Stimulated activated CD8-positive, alpha-beta memory T cell treated with anti-CD3 and anti-CD28 coated beads, Interleukin-4, amount 100 ng/mL, for 1 hour (primary cell): ENCODE measurements at places on chromosomes 1 and 21.

DNA sequence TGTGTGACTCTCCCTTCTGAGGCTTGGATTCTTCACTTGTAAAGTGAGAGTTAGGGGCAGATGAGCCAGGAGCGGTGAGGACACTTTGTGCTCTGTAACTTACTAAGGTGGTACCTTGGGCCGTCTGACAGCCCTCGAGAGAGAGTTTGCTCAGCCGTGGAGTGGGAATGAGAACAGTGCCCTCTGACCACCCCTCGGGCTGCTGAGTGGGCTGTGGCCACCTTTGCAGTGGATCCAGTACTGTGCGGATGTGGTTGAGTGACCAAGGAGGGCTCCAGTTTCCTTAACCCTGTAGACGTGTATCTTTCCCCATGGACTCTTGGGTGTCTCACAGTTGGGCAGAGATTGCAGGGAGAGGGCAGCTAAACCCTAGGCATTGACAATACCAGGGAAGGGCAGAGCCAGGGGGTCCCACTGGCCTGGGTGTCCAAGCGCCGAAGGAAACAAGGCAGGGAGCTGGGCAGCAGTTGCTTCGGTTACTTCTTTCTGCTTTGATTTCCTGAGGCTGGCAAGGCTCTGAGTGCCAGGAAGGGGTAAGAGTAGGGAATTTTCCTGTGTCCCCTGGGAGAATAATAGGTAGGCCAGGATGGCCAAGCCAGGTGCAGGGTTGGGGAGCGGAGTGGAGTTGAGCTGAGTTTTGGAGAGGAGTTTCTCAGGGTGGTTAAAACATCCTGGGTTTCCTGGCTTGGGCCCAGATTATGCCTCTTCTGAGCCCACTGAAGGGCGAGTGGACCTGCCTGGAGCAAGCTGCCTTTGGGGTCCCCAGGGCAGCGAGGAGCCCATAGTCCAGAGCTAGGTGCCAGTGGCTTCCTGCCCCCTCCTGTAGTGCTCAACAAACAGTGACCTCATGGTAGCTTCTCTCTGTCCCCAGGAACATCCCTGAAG is 27.6 kb downstream of the HMGCS2 start:
- DNase-seq = no peak

DNA sequence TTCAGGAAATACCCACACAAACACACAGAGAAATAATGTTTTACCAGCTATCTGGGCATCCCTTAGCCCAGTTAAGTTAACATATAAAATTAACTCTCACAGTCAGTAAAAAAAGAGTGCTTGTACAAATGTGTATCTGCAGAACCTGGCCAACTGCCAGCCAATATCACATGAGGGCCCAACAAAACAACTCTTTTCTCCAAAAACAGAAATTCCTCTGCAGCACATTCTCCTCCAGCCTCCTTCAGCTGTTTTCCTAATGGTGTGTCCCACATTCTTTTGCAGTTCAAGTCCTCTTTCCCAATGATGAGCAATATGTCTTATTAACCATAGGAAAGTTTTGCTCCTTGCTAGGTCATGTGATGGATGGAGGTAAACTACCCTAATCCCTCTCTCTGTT is 75.5 kb downstream of the LRRC7 start:
- no peak for DNase-seq

DNA sequence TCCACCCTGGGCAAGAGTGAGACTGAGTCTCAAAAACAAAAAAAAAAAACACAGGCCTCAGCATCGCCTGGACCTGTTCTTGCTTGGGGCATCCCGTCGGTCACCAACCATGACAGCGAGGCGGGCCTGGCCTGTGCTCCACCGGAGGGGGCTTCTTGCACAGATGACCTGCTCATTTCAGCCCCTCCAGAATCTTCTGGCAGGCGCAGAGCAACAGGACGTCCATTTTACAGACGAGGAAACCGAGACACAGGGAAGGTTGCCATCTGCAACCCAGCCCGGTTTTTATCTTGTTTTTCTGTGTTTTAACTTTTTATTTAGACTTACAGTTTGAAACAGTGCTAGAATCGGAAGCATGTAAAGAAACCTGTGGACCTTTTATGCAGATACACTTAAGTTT is 918 bp downstream of the CSTB start:
- no peak for DNase-seq

DNA sequence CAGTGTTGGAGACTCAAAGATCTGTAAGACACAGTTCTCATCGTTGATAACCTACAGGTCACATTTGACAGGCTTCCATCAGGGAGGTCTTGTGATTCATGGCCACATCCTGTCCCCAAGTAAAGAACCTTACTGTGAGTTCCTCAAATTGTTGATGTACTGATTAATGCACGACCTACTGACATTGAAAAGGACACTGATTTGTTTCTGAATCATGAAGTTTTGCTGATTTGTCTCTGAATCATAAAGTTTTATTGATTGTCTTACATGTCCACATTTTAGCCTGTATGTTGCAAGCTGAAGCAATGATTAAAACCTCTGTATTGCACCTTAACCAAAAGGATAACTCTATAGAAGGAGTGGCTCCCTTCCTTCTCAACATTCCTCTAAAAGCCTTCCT is 476.3 kb upstream of the RUNX1 start:
- DNase-seq = no peak

GRCh38 chr1:53431805-53432565 is 27.2 kb upstream of the DMRTB1 start:
- no peak for DNase-seq

DNA sequence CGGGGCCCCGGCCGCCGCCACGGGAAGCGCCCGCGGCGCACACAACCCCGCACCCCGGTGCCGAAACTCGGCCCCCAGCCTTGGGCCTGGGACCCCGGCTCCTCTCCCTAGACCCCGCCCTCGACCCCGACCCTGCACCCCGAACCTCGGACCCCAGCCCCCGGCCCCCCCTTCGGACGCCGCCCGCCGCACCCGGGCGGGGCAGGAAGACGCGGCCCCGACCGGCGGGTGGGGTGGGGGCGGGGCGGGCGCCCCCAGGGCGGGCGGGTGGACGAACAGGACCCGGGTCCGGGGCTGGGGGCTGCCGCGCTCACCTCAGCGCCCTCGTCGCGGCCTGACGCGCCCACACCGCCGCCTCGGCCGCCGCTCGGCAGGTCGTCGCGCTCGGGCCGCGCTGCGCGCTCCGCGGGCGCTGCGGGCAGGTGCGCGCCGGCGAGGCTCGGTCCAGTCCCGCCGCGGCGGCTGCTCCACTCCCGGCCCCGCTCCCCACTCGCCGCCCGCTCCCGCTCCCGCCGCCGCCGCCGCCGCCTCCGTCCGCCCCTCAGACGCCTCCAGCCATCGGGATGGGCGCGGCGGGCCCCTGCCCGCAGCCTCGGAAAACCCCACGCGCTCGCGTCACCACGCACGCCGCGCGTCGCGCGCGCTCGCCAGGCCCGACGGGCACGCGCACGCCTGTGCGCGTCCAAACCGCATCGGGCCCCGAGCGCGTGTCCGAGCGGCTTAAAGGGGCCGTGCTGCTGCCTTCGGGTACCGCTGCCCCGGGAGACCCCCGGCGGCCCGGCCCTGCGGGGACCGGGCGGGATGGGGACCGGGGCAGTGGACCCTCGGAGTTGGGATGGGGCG is at the start of gene GNB1:
TSS of gene GNB1 (minus strand) at position 582 of the 843 bp plus-strand sequence. CDS start 65,634 bp downstream, outside the sequence.
- peak; percentile 72 for DNase-seq

- DNase-seq = no peak
Observed at GRCh38 chr1:170309389-170310013, 163.7 kb downstream of the NTMT2 start.

DNA sequence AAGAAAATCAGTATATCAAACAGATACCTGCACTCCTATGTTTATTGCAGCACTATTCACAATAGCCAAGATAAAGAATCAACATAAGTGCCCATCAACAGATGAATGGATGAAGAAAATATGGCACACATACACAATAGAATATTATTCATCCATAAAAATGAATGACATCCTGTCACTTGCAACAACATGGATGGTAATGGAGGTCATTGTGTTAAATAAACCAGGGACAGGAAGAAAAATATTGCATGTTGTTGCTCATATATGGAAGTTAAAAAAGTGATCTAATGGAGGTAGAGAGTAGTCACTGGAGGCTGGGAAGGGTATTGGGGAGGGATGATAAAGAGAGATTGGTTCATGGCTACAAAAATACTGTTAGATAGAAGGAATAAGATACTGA is 65.4 kb upstream of the CR2 start:
- DNase-seq = no peak

GRCh38 chr1:195472291-195472690 is 1135.9 kb downstream of the KCNT2 start:
- DNase-seq = no peak

DNA sequence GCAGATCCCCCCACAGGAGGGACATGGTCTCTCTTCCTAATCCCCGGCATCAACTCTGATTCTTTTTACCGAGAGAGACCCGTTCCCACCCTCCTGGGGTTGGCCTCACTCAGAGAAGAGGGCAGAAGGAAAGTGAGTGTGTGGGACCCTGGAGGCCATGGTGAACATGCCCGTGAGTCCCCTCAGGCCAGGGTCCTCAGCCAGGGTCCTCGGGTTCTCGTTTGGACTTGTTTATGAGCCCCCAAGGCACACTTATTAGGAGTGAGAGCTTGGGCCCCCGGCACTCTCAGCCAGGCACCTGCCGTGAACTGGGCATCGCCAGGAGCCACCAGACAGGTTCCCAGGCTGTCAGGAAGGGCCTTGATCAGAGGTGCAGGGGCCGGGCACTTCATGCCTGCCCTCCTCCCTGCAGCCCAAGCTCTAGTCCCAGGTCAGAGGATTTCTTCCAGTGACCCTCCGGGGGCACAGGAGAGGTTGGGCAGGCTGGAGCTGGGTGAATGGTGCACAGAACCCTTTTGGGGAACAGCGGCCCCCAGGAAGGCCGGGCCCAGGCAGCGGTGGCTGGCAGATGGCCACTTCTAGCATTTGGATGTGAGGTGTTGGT is 122.6 kb downstream of the CRYAA start:
- DNase-seq = no peak

DNA sequence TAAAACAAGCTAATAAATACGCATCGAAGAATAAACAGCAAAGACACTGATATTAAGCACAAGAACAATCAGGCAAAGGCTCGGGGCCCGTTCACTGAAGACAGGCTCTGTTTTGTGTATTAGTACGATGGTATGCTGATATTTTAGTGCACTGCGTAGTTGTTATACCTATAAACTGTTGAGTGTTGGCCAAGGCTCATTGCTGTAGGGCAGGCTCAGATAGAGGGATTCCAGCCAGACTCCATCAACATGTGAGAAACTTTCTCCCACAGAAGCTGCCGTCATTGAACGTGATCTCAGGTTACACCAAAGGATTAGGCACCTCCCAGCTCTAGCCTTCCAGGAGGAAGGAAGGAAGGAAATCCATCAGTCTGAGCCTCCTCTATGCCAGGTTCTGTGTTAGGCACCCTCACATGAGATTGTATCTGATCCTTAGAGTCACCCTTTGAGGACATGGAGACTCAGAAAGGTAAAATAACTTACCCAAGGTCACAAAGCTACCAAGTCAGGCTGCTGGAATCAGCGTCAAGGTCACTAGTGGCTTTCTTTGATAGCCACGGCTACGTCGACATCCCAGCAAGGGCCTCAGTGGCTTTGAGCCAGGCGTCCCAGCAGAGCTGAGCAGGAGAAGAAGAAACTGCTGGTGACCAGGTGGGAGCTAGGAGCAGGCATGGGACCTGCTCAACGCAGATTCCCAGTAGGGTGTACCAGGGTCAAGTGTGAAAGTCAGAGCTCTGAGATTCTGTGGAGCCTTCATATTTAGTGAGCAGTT is 14.8 kb downstream of the BCAR3 start:
- no peak for DNase-seq

- DNase-seq = no peak
Observed at GRCh38 chr1:98388441-98388840, 273.1 kb upstream of the SNX7 start.

GRCh38 chr1:111814642-111815041 is 58.9 kb downstream of the DDX20 start:
- DNase-seq = no peak

DNA sequence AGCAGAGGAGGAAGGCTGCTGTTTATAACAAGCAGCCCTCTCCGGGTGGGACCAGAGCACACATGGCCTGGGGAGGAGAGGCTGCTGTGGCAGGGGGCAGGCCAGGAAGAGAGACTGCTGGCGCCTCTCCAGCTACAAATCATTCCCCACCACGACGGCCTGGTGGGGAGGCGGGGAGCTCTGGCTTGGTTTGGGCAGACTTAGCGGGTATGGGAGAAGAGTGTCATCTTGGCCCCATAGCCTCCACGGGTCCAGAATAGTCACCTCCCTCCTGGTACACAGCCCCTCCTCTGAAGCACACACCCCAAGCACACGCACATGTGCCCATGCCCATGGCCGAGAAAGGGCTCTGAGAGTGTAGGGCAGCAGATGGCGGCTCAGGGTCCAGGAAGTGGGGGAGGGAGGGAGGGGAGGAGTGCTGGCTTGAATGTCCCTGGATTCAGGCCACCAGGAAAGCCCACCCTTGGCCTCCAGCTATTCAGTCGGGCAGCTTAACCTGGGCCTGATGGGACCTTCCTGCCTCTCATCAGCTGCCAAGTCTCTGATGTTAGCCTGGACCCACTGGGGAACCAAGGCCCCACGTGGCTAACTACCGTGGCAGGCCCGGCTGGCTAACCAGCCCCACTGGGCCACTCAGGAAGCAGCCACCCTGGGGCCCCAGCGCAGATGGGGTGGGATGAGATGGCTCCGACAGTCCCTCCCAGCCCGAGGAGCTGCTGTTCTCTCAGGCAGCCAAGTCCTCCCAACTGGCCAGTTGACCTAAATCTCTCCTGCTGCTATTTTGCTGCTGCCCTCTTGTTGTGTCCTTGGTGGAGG is 10.9 kb downstream of the LRP8 start:
- DNase-seq = no peak

- DNase-seq = no peak
Observed at GRCh38 chr1:55127827-55128343, 87.3 kb downstream of the USP24 start.

DNA sequence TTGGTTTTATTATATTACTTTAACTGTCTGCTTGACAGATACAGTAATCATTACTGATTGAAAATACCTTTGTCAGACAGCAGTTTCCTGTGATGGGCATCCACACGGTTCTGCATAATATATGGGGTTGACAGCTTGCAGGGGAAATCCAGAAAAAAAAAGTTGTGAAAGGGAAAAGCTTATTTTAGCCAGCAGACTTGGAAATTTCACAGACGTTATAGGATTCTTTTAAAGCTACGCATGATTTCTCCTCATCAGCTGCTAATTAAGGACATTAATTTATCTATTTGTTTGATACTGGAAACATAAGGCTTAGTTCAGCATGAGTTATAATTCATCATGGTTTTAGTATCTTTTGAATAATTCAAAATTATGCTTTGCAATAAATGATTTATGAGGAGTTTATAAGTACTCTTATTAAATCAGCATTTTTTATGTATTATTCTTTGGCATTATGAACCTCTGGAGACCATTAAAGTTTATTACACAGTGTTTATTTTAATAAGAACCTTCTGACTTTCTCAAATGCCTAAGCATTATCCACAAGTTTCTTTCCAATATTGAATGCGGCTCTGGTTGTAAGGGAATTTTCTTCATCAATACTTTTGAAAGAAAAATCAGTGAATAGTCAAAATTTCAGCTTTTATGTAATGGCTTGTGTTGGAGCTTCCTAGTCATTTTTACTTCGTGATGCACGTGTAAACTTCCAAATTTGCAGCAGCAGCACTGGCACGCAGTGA is 235.3 kb upstream of the KCNK2 start:
- no peak for DNase-seq

GRCh38 chr1:210692796-210693195 is 364.1 kb downstream of the HHAT start:
- no peak for DNase-seq

GRCh38 chr1:42793824-42794223 is 9.0 kb downstream of the TMEM269 start:
- DNase-seq = no peak
